H54 (cell line): ENCODE measurements at places on chromosomes 2 and 18.

DNA sequence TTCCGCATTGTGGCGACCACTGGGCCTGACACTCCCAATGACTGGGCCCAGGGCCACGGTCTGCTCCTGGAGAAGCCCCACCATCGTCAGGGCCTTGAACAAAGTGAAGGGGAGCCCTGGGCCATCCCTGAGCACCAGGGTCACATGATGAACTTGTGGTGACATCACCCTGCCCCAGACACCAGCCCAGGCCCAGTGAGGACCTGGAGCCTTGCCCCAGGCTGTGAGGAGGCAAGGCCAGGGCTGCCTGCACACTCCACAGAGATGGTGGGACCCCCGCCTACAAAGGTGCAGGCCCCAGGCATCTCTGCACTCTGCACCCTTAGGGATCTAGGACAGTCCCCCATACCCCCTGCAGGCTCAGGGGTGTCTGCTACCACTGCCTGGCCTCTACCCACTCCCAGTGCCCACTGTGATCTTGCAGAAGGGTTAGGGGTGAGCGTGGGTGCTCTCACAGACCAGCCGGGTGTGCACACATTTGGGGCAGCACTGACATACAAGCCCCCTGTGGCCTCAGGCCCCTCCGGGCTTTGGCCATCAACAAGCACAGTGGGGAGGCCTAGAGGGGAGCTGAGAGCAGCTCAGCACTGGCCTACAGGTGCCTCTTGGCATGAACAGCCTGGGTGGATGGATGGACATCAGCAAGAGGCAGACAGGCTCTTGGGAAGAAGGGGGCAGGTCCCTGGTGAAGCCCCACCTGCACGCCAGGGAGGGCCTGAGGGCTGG, 624.0 kb upstream of the LRRTM4 start:
- DNase-seq: no peak

DNA sequence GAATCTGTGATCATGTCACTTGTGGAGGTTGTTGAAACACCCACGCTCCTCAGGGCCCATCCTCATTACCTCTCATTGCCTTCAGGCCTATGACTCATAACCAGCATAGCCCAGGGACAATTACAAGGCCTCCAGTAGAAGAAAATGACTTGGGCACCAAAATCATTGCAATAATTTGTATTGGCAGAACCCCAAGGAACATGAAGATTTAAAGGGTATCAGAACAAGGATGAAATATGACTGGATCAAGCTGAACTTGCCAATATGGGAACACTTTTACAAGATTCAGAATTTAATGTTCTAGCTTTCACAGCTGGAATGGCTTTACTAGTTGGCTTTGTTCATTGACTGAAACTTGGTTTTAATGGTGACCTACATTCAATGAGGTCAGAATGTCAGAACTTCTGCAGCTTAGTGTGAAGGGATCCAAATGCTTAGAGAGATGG, 156.4 kb downstream of the COPS8 start:
- no peak for DNase-seq

- no peak for DNase-seq
Measured at GRCh38 chr2:45180779-45181178, 171.5 kb upstream of the SIX2 start.

DNA sequence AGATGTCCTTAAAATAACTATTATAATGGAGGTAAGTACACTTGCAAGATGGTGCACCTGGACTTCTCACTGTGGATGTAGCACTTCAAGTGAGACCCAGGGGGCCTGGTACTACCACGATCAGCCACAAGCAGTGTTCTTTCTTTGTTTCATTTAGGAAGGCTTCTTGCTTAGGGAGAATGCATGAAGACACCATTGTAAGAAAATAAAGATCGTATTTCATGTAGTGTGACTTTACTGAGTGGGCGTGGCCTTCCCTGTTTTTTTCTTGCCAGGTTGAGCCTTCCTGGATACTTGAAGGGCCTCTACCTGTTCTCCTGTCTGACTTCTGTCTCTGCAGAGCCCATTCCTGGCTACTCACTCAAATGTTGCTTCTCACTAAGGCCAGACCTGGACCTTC, 615.6 kb upstream of the SOX11 start:
- no peak for DNase-seq

GRCh38 chr18:11752116-11752911, 63.2 kb downstream of the GNAL start:
- no peak for DNase-seq

DNA sequence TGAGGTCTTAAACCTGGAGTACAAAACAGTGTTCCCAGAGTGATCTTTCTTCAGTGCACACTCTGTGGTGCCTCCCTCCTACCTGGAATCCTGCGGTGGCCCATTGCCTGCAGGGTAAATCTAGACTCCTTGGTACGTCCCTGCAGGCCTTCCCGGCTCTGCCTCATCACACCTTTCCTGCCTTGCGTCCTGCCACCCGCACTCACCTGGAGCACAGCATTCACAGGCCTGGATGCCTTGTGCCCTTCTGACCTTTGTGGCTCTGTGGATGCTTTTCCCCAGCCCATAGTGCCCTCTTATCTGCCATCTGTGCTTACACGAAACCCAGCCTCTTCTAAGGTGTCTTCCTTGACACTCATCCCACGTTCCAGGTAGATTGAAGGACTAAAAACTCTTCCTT, 62.7 kb downstream of the PRKRA start:
- no peak for DNase-seq

DNA sequence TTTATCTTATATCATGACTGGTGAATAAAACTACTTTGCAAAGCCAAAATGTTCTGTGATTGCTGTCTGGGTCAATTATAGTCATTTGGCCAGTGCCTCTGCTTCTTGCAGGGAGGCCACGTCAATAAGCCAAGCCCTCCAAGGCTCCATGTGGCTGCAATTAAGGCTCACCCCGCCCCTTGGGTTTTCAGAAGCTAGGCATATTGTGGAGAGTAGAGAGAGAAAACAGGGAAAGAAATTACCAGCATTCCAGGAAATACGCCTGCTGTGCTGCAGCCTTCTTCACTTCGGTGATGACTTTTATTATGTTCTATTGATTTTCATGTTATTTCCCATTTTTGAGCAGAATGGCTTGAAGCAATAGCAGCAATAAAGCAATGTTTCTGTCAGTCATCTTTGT, 319.7 kb downstream of the SOX11 start:
- DNase-seq: no peak

GRCh38 chr2:100038011-100038410, 104.4 kb downstream of the AFF3 start:
- DNase-seq: no peak

GRCh38 chr2:177554365-177554764, 161.8 kb downstream of the AGPS start:
- DNase-seq: no peak

DNA sequence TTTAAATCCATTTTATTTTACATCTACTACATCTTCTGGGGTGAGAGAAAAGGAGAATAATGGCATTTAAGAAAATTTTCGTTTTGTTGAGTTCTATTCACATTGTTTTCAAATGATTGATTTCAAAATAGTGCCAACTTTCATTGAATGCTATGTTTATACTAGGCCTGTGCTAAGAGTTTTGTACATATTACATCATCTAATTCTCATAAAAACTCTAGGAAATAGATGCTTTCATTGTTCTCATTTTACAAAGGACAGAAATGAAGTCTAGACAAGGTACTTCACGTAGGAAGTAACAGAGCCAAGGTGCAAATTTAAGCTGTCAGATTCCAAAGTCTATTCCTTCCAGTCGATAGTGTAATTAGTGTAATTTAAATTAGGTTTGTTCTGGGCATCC, 402.8 kb upstream of the UBE2E3 start:
- no peak for DNase-seq

DNA sequence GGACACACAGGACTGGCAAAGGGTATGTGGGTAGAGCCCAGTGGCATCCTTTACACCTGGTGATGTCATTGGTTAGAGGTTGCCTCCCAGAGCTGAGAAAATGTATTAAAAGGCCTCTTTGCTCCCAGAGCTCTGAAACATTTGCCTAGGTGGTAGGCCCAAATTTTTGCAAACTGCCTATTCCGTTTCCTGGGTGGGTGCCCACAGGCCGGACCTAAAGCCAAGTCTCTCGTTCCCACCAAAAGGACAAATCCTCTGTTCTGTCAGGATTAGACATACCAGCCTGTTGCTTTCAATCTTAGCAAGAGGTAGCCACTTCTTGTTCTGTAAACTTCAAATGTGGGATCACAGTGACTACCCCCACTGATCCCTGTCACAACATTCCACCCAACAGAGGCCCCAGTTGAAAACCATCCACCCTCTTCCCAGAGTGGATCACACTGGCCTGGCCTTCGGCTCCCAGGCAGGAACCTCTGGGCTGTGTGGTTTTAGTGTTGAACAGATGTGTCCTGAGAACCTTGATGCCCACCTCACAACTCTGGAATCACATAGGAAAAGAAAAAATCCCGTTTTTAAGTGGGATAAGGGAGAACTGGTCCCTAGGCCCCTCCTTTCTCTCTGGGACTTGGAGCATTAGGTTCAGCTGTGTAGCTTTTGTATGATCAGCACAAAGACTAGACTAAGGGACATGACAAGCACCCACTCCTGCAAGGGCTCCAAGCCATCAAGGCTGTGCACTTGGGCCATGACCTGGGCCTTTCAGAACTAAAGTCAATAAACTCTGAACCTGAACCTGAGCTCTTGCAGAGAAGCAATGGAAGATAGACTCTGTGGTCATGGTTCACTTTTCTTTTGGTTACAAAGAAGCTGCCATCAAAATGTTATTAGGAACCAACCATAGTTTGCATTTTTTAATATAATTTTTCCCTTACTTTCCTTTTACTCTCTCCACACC, 211.3 kb downstream of the CYP26B1 start:
- DNase-seq: no peak

DNA sequence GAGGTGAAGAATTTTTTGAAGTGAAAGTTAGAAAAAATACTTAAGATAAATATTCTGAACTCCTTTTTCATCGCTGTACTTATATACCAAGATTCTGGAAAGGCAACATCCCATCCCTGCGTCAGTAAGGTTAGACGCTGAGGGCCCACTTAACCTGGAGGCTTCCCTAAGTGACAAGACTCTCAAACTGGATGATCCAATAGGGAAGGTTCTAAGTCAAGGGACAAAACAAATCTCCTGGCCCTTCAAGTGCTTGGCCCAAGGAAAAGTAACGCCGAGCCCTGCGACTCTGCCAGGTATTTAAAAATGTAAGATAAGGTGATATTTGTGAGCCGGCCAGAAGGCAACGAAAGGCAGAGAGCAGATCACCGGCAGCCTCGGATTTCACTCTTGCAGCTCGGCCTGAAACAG, 1.3 kb downstream of the STK39 start:
- DNase-seq: no peak

DNA sequence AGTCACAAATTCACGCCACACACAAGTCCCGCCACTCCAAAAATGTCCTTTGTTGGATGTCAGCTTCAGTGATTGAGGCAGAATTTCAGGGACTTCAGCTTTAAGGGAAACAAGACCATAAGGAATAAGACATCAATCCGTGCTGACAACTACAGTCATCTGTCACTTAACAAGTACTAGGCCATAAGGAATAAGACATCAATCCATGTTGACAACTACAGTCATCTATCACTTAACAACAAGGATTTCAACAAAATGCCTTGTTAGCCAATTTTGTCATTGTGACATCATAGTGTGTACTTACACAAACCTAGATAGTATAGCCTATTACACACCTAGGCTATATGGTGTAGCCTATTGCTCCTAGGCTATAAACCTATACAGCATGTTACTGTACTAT, 58.0 kb downstream of the ANTXR1 start:
- no peak for DNase-seq

DNA sequence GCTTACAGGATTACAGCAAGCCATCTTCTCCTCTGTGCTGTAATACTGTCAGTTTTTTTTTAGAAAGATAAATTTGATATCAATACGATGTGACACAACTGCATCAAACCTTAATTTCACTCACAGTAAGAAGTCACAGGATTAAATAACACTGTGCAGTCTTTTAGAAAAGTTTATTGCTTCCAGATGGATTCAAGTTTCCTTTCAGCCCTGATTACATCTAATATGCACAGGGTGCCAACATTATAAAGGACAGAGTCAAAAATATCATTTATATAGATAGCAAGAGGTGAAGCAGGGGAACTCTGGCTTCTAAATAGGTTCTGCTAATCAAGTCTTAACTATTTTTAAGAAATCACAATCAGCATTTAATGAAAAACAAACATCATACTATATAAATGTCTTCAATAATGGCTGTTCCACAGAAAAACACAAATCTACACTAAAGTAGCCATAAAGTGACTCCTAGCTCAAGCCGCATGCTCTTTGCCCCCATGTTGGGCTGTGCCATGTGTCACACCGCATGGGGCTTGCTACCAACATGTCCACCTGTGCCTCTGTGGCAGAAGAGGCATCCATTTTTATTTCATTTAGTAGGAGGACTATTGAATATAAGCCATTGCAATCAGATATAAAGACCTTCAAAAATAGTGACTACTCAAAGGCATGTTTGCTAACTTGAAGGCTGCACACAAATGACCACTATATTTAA, 35.0 kb downstream of the CERKL start:
- no peak for DNase-seq

- no peak for DNase-seq
Measured at GRCh38 chr2:239256350-239256743, 144.5 kb downstream of the HDAC4 start.

- no peak for DNase-seq
Measured at GRCh38 chr2:217367464-217367863, 507.6 kb upstream of the TNP1 start.

DNA sequence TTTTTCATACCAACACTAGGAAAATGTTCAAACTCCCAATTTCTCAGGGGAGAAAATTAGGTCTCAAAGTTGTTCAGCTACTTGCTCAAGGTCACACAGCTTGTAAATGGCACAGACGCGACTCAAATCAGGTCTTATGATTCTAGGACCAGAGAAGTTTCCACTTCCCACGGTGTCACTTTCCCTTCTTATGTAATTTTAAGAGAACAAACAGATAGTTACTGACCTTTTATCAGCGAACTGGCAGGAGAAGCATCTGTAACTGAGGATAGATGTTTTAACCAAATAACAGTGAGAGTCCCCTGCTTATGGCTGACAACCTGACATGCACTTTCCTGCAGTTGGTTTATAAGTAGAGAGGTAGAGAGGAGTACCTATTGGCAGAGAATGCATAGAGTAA, 2.1 kb upstream of the KCNJ3 start:
- no peak for DNase-seq

DNA sequence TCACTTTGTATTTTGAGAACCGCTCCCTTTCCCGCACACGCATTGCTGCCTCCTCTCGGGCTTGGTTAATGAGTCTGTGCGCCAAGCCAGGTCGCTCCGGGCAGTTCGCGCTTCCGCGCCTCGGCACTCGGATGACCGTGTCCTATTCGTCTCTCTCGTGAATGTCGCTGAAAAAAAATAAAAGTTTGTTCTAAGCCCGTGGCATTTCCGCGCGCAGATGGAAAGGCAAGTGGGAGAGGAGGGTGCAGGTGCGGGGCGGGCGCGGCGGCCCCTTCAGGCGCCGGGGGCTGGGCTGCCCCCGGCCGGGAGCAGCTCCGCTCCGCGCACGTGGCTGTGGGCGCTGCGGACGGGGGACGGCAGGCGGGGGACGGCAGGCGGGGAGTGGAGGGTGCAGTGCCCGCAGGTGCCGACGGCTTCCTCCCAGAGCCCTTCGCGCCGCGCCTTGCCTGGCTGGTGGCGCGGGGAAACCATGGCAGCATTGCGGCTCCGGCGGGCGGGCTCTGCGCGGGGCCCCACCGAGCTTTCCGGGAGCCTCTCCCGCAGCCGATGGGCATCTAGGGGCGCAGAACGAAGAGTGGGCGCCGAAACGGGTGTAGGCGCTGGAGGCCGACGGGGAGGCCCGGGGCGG, 159.6 kb upstream of the SIX2 start:
- DNase-seq: no peak

GRCh38 chr2:2831633-2832032, 500.6 kb upstream of the MYT1L start:
- DNase-seq: no peak
